ENCODE measurements at places on chromosomes 6 and 20. TPM values are rescaled to one million over a fixed set of nuclear protein-coding genes. Genes with fewer than 3 reads are reported as not detected.

The SCUBE3 gene
- 1.0 TPM for total RNA-seq

The GNMT gene
- total RNA-seq = 1.8 TPM

The LGSN gene
- 0.19 TPM for total RNA-seq

GRCh38 chr6:5481033-5481432 is 219.7 kb downstream of the FARS2 start:
- H3K27ac ChIP-seq = no peak overlapping the region
- no peak for DNase-seq
- H3K27me3 ChIP-seq = no peaks in the 10 kb centered on the region
- H3K4me1 ChIP-seq = no peaks in the 10 kb centered on the region
- H3K4me3 ChIP-seq = no peak overlapping the region

DNA sequence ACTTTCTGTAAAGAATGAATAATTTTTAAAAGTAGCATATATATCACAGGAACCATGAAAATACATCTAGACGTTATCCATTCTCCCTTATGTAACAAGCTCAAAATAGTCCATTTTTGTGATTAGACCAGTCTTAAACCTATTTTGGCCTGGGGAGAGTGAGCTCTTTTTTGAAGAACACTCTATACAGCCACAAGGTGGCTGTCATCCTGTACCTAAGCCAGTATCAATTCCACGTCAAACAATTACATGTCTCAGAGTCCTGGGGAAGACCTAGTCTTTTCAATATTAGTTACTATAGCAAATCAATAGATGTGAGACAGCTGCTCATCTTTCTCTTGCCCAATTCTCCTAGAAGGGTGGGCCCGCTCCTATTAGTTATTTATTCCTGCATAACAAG is 28.4 kb downstream of the FBXO5 start:
- H3K4me1 ChIP-seq = peaks cover 4% of the 10 kb centered on the region
- DNase-seq = no peak
- H3K27me3 ChIP-seq = no peaks in the 10 kb centered on the region
- H3K27ac ChIP-seq = no peak overlapping the region
- H3K4me3 ChIP-seq = no peak overlapping the region

GRCh38 chr6:170003027-170003426 is 251.6 kb downstream of the ERMARD start:
- no peak overlapping the region for H3K4me3 ChIP-seq
- no peaks in the 10 kb centered on the region for H3K36me3 ChIP-seq
- peaks cover 15% of the 10 kb centered on the region for H3K4me1 ChIP-seq
- H3K27me3 ChIP-seq = no peaks in the 10 kb centered on the region

Data from H1 (cell line).